GM20000 (cell line): ENCODE measurements at places on chromosomes 13 and 19.

GRCh38 chr13:68616600-68617222, 1386.6 kb upstream of the PCDH9 start:
- DNase-seq: no peak

GRCh38 chr19:29040951-29041350, 172.0 kb downstream of the UQCRFS1 start:
- DNase-seq: no peak

DNA sequence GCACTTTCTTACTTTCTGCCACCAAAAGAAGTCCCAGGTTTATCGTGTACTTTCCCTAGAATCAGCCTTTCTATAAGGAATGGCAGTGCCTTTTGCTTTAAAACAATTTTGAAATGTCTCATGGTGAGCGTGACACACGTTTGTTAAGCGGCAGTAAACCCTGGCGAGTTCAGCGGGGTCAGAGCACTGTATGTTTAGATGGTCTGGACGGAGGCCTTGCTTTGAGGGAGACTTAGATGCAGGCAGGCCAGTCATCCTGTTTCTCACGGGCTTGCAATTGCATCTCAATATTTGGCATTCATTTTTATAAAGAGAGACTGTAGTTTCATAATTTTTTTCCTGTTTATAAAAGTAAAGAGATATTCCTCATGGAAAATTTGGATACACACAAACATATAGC, 96.4 kb downstream of the TNFRSF19 start:
- DNase-seq: no peak

GRCh38 chr13:110907951-110908898, 6.6 kb downstream of the ANKRD10 start:
- no peak for DNase-seq

DNA sequence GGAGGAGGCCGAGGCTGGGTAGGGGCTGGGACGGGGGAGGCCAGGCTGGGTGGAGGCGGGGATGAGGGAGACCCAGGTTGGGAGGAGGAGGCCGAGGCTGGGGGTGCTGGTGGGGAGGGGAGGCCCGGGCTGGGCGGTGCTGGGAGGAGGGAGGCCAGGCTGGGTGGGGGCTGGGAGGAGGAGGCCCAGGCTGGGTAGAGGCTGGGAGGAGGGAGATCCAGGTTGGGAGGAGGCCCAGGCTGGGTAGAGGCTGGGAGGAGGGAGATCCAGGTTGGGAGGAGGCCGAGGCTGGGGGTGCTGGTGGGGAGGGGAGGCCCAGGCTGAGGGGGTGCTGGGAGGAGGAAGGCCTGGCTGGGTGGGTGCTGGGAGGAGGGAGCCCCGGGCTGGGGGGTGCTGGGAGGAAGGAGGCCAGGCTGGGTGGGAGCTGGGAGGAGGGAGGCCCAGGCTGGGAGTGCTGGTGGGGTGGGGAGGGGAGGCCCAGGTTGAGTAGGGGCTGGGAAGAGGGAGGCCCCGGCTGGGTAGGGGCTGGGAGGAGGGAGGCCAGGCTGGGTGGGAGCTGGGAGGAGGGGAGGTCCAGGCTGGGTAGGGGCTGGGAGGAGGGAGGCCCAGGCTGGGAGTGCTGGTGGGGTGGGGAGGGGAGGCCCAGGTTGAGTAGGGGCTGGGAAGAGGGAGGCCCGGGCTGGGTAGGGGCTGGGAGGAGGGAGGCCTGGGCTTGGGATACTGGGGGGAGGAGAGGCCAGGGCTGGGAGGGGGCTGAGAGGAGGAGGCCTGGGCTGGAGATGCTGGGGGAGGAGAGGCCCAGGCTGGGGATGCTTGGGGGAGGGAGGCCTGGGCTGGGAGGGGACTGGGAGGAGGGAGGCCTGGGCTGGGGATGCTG, 10.7 kb downstream of the TPGS1 start:
- DNase-seq: no peak

- DNase-seq: no peak
Measured at GRCh38 chr19:20503476-20503875, 62.1 kb downstream of the ZNF737 start.

GRCh38 chr13:112729408-112729807, 39.6 kb downstream of the ATP11A start:
- DNase-seq: no peak

DNA sequence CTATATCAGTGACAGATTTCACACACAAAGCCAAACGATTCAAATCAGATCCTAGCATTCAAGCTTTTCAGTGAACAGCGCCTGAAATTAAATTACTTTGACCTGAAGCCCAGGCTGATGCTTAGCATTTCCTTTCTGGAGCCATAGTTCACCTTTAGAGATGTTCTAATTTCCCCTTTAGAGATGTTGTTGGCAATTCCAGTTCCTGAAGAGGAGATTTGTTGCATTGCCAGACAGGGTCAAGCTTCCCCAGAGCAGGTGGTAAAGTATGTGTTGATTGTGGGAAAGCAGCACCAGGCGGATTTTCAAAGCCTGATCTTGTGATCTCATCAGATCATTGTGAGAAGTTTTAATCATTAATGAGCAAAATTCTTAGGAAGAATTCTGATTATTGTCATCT, 609.8 kb upstream of the KLF12 start:
- no peak for DNase-seq

DNA sequence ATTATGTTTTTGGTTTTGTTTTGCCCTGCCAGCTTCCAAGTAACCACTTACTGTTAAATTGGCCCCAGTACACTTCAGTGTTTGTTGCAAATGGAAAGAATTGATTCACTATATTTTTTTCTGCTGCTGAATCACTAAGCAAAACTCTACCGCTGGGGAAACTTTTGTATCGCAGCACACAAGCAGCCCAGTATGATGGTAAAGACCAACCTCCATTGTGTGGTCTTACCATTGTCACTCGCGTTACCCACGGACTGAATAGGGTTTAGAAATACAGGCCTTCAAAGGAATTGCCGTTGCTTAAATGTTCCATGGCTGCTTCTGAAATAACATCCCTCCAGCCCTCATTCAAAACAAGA, 7.9 kb downstream of the SPATA13 start:
- no peak for DNase-seq
